ENCODE measurements at places on chromosomes 6 and 20. TPM values are rescaled to one million over a fixed set of nuclear protein-coding genes. Genes with fewer than 3 reads are reported as not detected.
A peak's percentile ranks its signal among the peaks of the same experiment; 100 is the strongest.

- DNase-seq, result no peak
Measured at GRCh38 chr20:23114448-23115082, 28.4 kb upstream of the CD93 start.

Gene NRN1
- 19.7 TPM for total RNA-seq

DNA sequence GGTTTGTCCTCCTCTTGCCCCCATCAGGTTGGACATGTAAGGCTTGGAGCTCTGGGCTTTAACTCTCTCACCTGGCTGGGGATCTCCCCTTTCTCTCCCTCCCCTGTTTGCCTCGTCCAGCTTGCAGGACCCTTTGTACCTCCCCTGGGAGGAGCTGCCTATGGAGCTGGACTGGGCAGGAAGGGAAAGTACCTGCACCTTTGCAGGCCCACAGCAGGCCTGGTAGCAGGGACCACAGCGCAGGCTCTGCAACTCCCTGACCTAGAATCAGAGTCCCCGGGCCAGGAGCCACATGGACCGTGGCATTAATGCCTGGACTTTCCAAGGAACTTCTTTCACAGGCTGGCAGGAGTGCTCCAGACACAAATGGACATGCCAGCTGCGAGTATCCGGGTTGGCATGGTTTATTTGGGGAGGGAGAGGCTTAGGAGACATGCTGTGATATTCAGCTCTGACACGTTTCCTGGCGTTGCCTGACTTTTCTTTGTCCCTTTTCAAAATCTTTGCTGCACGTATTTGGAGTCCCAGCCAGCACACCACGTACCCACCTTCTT, 268.5 kb upstream of the EXOC2 start:
- DNase-seq, result no peak

Gene COL21A1
- total RNA-seq, result 79.8 TPM

Gene ULBP2
- total RNA-seq, result 0.89 TPM

DNA sequence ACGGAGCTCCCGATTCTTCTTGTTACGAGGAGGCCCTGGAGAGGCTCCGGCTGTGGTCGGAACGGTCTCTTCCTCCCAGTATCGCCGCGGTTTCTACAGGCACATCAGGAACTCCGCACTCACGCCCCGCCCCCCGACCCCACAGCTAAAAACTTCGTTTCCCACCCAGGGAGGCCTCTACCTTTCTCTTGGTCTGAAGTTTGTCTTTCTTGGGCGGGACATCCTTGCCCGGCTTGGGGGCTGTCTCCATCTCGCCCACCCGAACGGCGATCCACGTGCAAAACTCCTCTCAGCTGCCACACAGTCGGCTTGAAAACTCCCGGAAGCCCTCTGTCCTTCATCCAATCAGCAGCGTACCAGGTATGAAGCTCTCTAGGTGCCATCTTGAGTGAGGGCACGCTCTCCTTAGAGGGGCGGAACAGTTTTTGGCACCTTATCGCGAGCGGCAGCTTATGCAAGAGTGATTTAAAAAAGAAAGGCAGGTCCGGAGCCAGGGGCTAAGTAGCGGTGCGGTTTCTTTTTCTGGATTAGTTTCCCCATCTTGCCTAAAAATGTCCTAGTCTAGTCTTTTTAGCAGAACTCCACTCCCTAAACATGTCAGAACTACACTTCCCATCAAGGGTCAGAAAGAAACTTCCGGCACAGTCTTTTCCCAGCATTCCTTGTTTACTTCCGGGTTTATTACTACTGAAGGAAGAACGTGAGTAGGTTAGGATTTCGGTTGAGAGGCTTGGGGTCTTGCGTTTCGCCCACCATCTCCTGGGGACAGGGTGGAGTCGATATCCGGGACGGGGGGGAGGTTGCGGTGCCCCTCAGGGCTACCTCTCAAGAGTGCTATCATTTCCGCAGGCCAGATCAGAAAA, at the start of the genes PFDN6 and WDR46:
PFDN6 (plus strand) TSS at position 681 of the 863 bp plus-strand sequence. CDS start 256 bp downstream, outside the sequence.
WDR46 (minus strand) TSS at position 319 of the 863 bp plus-strand sequence; CDS start at position 250, 69 bp downstream.
- DNase-seq, result peak; percentile 98

Measured in skin of body (tissue), 3 donors.